Right lobe of liver (tissue), 6 donors: ENCODE measurements at places on chromosomes 7 and 10. TPM values are rescaled to one million over a fixed set of nuclear protein-coding genes. Genes with fewer than 3 reads are reported as not detected.

GRCh38 chr7:96100737-96101136 lies 221.2 kb downstream of the SLC25A13 start:
- no peaks in the 10 kb centered on the region for H3K27me3 ChIP-seq
- H3K4me3 ChIP-seq: no peak overlapping the region
- DNase-seq: no peak
- H3K4me1 ChIP-seq: no peaks in the 10 kb centered on the region
- H3K27ac ChIP-seq: no peak overlapping the region

ZNF503 gene
- total RNA-seq: 7.1 TPM

GRCh38 chr7:24854866-24855265 lies 97.6 kb upstream of the GSDME start:
- H3K4me3 ChIP-seq: no peak overlapping the region
- H3K36me3 ChIP-seq: no peaks in the 10 kb centered on the region
- no peaks in the 10 kb centered on the region for H3K27me3 ChIP-seq
- no peaks in the 10 kb centered on the region for H3K4me1 ChIP-seq
- DNase-seq: no peak
- no peak overlapping the region for H3K27ac ChIP-seq

DNA sequence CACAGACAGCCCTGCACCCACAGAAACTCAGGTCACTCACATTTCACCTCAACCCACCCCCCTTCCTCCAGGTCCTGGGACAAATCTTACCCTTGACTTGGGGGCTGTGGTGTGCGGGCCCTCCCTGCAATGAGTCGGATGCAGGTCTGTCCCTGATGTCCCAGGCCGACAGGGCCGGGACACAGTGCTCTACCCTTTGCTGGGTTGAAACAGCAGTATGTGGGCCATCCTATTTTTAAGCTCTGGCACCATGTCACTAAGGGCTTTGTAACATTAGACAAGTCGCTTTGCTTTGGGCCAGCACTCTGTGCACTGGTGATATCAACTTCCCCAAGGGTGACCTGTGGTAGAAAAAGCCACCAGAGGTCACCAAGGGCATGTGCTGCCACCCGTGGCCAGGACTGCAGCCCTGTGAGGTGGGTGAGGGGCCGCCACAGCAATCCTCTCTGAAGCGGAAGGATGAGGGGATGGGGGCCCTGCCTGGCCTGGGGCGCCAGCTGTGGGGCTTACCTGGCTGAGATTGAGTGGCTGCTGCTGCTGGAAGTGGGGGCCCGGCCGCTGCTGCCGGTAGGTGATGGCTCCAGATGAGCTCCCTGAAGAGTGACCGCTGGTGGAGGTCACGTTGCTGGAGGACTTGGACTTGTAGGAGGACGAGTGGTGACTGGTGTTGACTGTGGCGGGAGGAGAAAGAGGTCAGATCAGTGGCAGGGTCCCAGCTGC lies 51.3 kb downstream of the CLEC2L start:
- H3K27ac ChIP-seq: no peak overlapping the region
- DNase-seq: no peak
- no peaks in the 10 kb centered on the region for H3K27me3 ChIP-seq
- H3K4me1 ChIP-seq: no peaks in the 10 kb centered on the region

TCERG1L gene
- not detected for total RNA-seq

PLPP4 gene
- not detected for total RNA-seq

DNA sequence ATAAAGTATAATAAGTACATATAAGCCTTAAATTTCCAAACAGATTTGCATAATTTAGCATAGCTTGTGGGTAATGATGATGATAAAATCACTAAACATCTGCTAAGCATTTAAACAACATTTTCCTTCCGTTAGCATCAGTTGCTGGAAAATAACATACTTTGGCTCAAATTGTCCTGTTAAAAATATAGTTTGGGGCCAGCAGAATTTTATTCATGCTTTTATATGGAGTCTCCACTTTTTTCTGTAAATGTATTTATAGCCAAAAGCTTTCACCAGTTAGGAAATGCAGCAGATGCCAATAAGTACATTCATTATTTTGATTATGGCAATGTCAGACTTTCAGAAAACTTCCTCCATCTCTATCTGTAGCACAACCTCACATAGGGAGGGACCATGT lies 107.2 kb downstream of the CNTNAP2 start:
- H3K4me1 ChIP-seq: no peaks in the 10 kb centered on the region
- DNase-seq: no peak
- H3K36me3 ChIP-seq: no peaks in the 10 kb centered on the region
- H3K4me3 ChIP-seq: no peak overlapping the region
- no peaks in the 10 kb centered on the region for H3K27me3 ChIP-seq

MUC3A gene
- 10.2 TPM for total RNA-seq

DNA sequence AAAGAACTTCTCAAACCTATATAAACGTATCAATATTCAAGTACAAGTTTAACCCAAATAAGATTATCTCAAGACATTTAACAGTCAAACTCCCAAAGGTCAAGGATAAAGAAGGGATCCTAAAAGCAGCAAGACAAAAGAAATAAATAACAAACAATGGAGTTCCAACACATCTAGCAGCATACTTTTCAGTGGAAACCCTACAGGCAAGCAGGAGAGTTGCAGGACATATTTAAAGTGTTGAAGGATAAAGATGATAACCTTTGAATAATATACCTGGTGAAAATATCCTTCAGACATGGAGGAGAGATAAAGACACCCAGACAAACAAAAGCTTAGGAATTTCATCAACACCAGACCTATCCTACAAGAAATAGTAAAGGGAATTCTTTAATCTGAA lies 82.8 kb downstream of the TES start:
- no peaks in the 10 kb centered on the region for H3K27me3 ChIP-seq
- H3K27ac ChIP-seq: no peak overlapping the region
- no peaks in the 10 kb centered on the region for H3K4me1 ChIP-seq
- no peak for DNase-seq
- H3K36me3 ChIP-seq: no peaks in the 10 kb centered on the region
- no peak overlapping the region for H3K4me3 ChIP-seq

TSPAN33 gene
- 24.2 TPM for total RNA-seq

- no peak overlapping the region for H3K4me3 ChIP-seq
- H3K36me3 ChIP-seq: no peaks in the 10 kb centered on the region
- no peak overlapping the region for H3K27ac ChIP-seq
Observed at GRCh38 chr10:30358206-30358605, 9.1 kb upstream of the MTPAP start.

ANKRD7 gene
- total RNA-seq: not detected

DNA sequence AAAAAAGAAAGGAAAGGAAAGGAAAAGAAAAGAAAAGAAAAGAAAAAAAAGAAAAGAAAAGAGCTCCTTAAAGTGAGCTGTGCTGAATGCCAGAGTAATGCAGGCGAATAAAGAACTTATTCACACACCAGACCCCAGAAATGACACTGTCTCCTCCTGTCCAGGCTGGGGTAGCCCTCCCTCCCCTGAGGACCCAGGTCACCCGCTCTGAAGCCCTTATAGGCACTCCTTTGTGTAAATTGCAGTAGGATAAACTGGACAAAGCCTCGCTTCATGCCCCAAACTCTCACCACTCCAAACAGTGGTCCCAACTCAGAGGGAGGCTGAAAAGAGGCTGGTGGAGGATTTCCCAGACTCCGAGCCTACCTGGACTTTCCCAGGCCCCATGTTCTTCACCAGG lies 46.3 kb downstream of the PKD1L1 start:
- no peak overlapping the region for H3K4me3 ChIP-seq
- no peak overlapping the region for H3K27ac ChIP-seq
- no peaks in the 10 kb centered on the region for H3K36me3 ChIP-seq
- no peak for DNase-seq

- no peak overlapping the region for H3K27ac ChIP-seq
- no peaks in the 10 kb centered on the region for H3K36me3 ChIP-seq
- H3K27me3 ChIP-seq: no peaks in the 10 kb centered on the region
Observed at GRCh38 chr10:77455561-77455960, 182.0 kb downstream of the KCNMA1 start.

GRCh38 chr7:23654508-23654907 lies 25.5 kb upstream of the FAM221A start:
- no peak overlapping the region for H3K27ac ChIP-seq
- H3K36me3 ChIP-seq: no peaks in the 10 kb centered on the region

- H3K36me3 ChIP-seq: no peaks in the 10 kb centered on the region
- no peak overlapping the region for H3K4me3 ChIP-seq
- DNase-seq: no peak
Observed at GRCh38 chr10:112349521-112350085, 24.3 kb upstream of the ACSL5 start.

GRCh38 chr10:13969118-13969791 lies 361.5 kb downstream of the FRMD4A start:
- no peaks in the 10 kb centered on the region for H3K4me1 ChIP-seq
- H3K27ac ChIP-seq: no peak overlapping the region
- DNase-seq: no peak
- H3K27me3 ChIP-seq: no peaks in the 10 kb centered on the region
- no peak overlapping the region for H3K4me3 ChIP-seq

- H3K36me3 ChIP-seq: no peaks in the 10 kb centered on the region
- H3K4me1 ChIP-seq: peaks cover 16% of the 10 kb centered on the region
- H3K4me3 ChIP-seq: peak overlapping the region; percentile 95
- H3K27me3 ChIP-seq: no peaks in the 10 kb centered on the region
Observed at GRCh38 chr7:138000081-138000701, 1.7 kb downstream of the CREB3L2 start.

GRCh38 chr10:119416855-119417254 lies 125.7 kb downstream of the RGS10 start:
- no peaks in the 10 kb centered on the region for H3K4me1 ChIP-seq
- no peaks in the 10 kb centered on the region for H3K27me3 ChIP-seq
- no peaks in the 10 kb centered on the region for H3K36me3 ChIP-seq
- H3K4me3 ChIP-seq: no peak overlapping the region

DNA sequence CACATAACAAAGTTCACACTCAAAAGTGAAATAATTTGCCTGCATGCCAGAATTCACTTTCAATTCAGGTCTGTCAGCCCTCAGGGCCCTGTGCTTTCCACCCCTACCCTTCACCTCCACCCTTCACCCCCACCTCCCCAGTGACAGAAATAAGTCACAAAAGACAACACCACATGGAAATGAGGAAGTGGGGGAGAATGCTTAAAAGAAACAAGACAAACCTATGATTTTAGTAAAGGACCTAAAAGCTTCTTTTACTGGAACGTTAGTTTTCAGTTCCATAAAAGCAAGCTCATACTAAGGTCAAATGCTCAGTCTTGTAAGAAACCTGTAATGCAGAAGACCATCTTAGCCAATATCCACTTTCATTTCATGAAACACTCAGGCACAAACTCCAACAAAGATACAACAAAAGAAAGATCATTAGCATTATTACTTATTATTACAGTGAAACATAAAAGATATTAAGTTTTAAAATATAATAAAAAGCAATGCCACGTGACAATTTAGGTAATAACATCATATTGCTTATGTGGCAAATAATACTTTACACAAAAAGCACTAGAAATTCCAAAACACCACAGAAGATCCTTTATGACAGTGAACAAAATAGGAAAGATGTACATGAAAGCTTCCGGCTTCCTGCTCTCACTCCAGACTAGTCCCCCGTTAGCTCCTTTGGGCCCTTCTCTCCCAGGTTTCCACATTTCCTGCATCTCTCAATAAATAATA lies 112.1 kb downstream of the LMBR1 start:
- DNase-seq: no peak
- no peak overlapping the region for H3K4me3 ChIP-seq
- H3K4me1 ChIP-seq: no peaks in the 10 kb centered on the region
- H3K27me3 ChIP-seq: no peaks in the 10 kb centered on the region
- H3K36me3 ChIP-seq: no peaks in the 10 kb centered on the region

DNA sequence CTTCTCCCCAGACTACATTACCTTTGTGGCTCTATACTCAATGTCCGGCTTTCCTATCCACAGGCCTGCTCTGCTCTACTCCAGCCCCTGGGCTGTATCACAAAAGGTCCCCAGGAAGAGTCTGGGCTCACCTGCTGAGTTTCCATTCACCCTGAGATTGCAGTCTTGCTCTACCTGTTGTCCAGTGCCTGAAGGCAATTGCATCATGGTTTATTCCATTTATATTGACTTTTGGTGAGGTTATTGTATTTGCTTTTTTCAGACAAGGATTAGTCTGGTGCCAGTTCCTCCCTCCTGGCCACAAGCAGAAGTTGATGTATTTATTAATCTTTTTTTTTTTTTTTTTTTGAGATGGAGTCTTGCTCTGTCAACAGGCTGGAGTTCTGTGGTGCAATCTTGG lies 273.1 kb downstream of the XPNPEP1 start:
- H3K4me3 ChIP-seq: no peak overlapping the region
- H3K36me3 ChIP-seq: no peaks in the 10 kb centered on the region
- H3K4me1 ChIP-seq: no peaks in the 10 kb centered on the region
- H3K27ac ChIP-seq: no peak overlapping the region
- H3K27me3 ChIP-seq: no peaks in the 10 kb centered on the region
- no peak for DNase-seq

DNA sequence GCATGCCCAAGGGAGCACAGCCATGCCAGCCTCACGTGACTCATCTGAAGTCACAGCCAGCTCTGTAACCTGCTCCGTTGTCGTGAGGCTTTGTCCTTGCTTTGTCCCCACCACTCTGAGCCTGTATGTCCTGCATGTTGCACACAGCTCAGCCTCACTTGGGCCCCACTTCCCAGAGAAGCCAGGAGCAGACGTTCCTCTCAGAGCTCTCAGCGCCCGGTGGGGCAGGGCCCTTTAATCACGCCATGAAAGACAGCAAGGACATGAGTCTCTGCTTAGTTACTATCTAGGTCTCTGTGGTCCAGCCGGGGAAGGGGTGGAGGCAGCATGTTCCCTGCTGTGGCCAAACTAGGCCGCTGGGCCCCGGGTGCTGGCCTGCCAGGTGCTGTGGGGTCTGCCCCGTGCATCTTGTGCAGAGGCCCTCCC lies 127.4 kb upstream of the FAM20C start:
- no peaks in the 10 kb centered on the region for H3K27me3 ChIP-seq
- H3K4me3 ChIP-seq: no peak overlapping the region
- H3K4me1 ChIP-seq: no peaks in the 10 kb centered on the region
- DNase-seq: peak; percentile 5

- no peak overlapping the region for H3K4me3 ChIP-seq
- no peak overlapping the region for H3K27ac ChIP-seq
- no peaks in the 10 kb centered on the region for H3K4me1 ChIP-seq
- H3K36me3 ChIP-seq: no peaks in the 10 kb centered on the region
Observed at GRCh38 chr7:2165239-2165609, 67.5 kb downstream of the MAD1L1 start.

LRRTM3 gene
- not detected for total RNA-seq

GRCh38 chr7:156527458-156527890 lies 113.1 kb upstream of the RNF32 start:
- no peaks in the 10 kb centered on the region for H3K27me3 ChIP-seq
- no peaks in the 10 kb centered on the region for H3K36me3 ChIP-seq
- no peak overlapping the region for H3K27ac ChIP-seq
- DNase-seq: no peak

SORCS3 gene
- total RNA-seq: not detected

PRTFDC1 gene
- 0.84 TPM for total RNA-seq

CPVL gene
- total RNA-seq: 23.4 TPM

FRAT2 gene
- total RNA-seq: 10.1 TPM

SPACDR gene
- total RNA-seq: not detected

ELMO1 gene
- 18.4 TPM for total RNA-seq

GRCh38 chr7:45662540-45663166 lies 88.5 kb downstream of the ADCY1 start:
- DNase-seq: no peak
- no peak overlapping the region for H3K27ac ChIP-seq
- no peaks in the 10 kb centered on the region for H3K27me3 ChIP-seq
- no peaks in the 10 kb centered on the region for H3K4me1 ChIP-seq
- no peaks in the 10 kb centered on the region for H3K36me3 ChIP-seq

AMZ1 gene
- total RNA-seq: 4.1 TPM

VWA2 gene
- not detected for total RNA-seq

NME8 gene
- not detected for total RNA-seq
